ENCODE measurements at places on chromosomes 11 and 22.

- no peak overlapping the region for H3K27ac ChIP-seq
- no peak overlapping the region for H3K4me3 ChIP-seq
- DNase-seq, result no peak
- H3K27me3 ChIP-seq, result no peaks in the 10 kb centered on the region
These were observed 344.9 kb upstream of the B3GAT1 start for GRCh38 chr11:134756811-134757540.

DNA sequence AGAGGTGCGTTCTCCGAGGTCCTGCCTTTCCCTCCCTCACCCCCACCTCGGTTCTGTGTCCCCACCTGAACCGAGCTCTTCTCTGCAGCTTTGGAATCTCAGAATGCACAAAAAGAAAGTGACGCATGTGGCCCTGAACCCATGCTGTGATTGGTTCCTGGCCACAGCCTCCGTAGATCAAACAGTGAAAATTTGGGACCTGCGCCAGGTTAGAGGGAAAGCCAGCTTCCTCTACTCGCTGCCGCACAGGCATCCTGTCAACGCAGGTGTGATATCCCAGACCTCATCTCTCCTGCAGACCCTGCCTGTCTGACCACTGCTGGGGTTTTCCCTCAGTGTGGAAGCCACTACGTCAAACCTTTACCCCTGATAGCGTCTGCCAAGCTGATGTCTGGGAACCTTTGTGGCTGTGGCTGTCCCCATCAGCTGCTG lies 13.9 kb downstream of the ACP2 start:
- no peaks in the 10 kb centered on the region for H3K36me3 ChIP-seq
- H3K4me1 ChIP-seq, result peaks cover 5% of the 10 kb centered on the region
- peak overlapping the region; percentile 81 for H3K27ac ChIP-seq
- H3K27me3 ChIP-seq, result no peaks in the 10 kb centered on the region

DNA sequence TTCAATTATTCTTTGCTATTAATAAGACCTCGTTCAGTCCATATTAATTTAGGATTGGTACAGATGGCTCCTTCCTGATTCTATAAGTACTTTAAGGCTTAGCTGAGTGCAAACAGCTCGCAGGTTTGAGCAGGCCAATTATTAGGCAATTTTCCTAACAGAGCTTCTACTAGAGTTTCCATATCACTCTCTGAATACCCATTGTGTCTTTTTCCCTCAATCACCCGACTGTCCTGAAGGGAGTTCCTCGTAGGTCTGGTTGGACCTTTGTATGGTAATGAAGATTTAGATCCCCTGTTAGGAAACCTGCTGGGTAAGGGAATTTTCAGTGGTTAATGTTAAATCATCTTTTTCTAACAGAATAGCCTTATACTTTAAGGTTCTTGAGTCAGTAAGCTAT lies 61.1 kb downstream of the ARHGAP42 start:
- no peak overlapping the region for H3K4me3 ChIP-seq
- DNase-seq, result no peak
- no peaks in the 10 kb centered on the region for H3K36me3 ChIP-seq
- no peak overlapping the region for H3K27ac ChIP-seq
- H3K27me3 ChIP-seq, result no peaks in the 10 kb centered on the region

- no peaks in the 10 kb centered on the region for H3K36me3 ChIP-seq
- H3K4me3 ChIP-seq, result no peak overlapping the region
- no peaks in the 10 kb centered on the region for H3K27me3 ChIP-seq
- H3K27ac ChIP-seq, result no peak overlapping the region
- no peak for DNase-seq
- no peaks in the 10 kb centered on the region for H3K4me1 ChIP-seq
These were observed 168.8 kb upstream of the CADM1 start for GRCh38 chr11:115672999-115673411.

GRCh38 chr22:25019427-25020184 lies 67.1 kb downstream of the KIAA1671 start:
- H3K27me3 ChIP-seq, result no peaks in the 10 kb centered on the region
- no peak overlapping the region for H3K4me3 ChIP-seq
- H3K36me3 ChIP-seq, result no peaks in the 10 kb centered on the region
- H3K4me1 ChIP-seq, result no peaks in the 10 kb centered on the region
- no peak for DNase-seq

DNA sequence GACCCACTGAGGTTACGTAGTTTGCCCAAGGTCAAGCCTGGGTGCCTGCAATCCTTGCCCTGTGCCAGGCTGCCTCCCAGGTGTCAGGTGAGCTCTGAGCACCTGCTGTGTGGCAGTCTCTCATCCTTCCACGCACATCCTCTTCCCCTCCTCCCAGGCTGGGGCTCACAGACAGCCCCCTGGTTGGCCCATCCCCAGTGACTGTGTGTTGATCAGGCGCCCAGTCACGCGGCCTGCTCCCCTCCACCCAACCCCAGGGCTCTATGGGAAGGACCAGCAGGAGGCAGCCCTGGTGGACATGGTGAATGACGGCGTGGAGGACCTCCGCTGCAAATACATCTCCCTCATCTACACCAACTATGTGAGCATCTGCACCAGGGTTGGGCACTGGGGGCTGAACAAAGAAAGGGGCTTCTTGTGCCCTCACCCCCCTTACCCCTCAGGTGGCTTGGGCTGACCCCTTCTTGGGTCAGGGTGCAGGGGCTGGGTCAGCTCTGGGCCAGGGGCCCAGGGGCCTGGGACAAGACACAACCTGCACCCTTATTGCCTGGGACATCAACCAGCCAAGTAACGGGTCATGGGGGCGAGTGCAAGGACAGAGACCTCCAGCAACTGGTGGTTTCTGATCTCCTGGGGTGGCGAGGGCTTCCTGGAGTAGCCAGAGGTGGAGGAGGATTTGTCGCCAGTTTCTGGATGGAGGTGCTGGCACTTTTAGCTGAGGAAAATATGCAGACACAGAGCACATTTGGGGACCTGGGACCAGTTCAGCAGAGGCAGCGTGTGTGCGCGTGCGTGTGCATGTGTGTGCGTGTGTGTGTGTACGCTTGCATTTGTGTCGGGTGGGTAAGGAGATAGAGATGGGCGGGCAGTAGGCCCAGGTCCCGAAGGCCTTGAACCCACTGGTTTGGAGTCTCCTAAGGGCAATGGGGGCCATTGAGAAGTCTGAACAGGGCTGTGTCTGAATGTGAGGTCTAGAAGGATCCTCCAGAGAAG lies 1.6 kb downstream of the GSTP1 start:
- no peak for DNase-seq
- H3K27ac ChIP-seq, result peak overlapping the region; percentile 77
- no peak overlapping the region for H3K4me3 ChIP-seq
- no peaks in the 10 kb centered on the region for H3K27me3 ChIP-seq

GRCh38 chr11:59174664-59175033 lies 2.7 kb downstream of the DTX4 start:
- H3K27me3 ChIP-seq, result no peaks in the 10 kb centered on the region
- peaks cover 7% of the 10 kb centered on the region for H3K4me1 ChIP-seq
- no peaks in the 10 kb centered on the region for H3K36me3 ChIP-seq
- DNase-seq, result no peak
- H3K27ac ChIP-seq, result no peak overlapping the region

DNA sequence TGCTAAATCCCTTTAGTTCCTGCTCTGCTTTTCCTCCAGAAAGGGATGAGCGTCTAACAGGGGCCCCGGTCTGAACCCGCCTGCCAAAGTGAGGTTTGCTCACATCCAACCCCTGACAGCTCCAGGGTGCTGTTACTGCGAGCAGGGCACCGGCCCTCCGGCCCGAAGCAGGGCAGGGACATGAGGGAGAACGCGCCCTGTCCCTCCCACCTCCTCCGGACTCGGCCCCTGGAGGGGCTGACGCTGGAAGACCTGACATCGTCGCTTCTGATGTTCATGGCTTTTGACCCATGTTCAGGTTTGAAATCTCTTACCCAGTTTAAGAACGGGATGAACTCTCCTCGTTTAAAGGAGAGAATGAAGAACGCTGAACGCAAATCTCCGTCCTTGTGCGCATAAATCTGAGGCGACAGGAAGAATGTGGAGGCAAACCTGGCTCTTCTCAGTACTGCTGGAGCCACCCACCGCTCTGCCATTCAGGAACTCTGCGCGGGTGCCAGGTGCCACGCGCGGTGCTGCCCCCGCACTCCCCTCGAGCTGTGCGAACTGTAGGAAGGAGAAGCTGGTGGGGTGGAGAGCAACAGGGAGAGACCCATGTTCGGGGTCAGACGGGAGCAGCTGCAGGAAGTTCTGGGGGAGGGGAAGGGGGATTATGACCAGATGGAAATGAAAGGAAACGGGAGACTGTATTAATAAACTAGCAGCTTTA lies 826 bp upstream of the EEF1G start:
- H3K4me3 ChIP-seq, result peak overlapping the region; percentile 79
- peak overlapping the region; percentile 83 for H3K27ac ChIP-seq
- H3K4me1 ChIP-seq, result peaks cover 8% of the 10 kb centered on the region
- H3K36me3 ChIP-seq, result no peaks in the 10 kb centered on the region
- no peak for DNase-seq

- H3K27ac ChIP-seq, result no peak overlapping the region
- H3K36me3 ChIP-seq, result no peaks in the 10 kb centered on the region
- no peaks in the 10 kb centered on the region for H3K4me1 ChIP-seq
- no peak overlapping the region for H3K4me3 ChIP-seq
These were observed 27.2 kb upstream of the SMPD1 start for GRCh38 chr11:6362873-6363678.

DNA sequence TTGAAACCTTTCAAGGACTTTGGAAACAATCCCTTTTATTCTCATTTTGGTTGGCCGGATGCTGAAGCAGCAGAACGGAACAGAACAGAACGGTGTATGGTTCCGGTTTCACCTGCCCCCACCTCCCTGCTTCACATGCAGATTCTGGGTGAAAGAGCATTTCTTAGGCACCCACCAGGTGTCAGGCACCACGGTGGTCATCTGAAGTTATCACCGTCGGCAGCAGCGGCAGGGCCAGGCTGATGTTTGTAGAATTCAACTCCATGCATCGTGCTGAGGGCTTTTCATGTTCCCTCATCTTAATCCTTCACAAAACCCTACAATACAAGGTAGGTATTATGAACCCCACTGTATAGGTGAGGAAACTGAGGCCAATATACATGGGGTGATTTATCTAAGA lies 13.6 kb upstream of the PHF21B start:
- no peak overlapping the region for H3K4me3 ChIP-seq
- H3K36me3 ChIP-seq, result no peaks in the 10 kb centered on the region
- no peaks in the 10 kb centered on the region for H3K27me3 ChIP-seq
- no peaks in the 10 kb centered on the region for H3K4me1 ChIP-seq
- DNase-seq, result no peak
- H3K27ac ChIP-seq, result no peak overlapping the region

GRCh38 chr22:50192436-50193204 lies 6.9 kb downstream of the TRABD start:
- no peaks in the 10 kb centered on the region for H3K27me3 ChIP-seq
- H3K4me1 ChIP-seq, result peaks cover 37% of the 10 kb centered on the region
- H3K36me3 ChIP-seq, result peaks cover 41% of the 10 kb centered on the region

GRCh38 chr11:126700768-126701519 lies 299.6 kb downstream of the KIRREL3 start:
- H3K4me3 ChIP-seq, result no peak overlapping the region
- no peak overlapping the region for H3K27ac ChIP-seq
- H3K27me3 ChIP-seq, result no peaks in the 10 kb centered on the region
